ENCODE measurements at places on chromosomes 1 and 21.
A peak's percentile ranks its signal among the peaks of the same experiment; 100 is the strongest.

DNA sequence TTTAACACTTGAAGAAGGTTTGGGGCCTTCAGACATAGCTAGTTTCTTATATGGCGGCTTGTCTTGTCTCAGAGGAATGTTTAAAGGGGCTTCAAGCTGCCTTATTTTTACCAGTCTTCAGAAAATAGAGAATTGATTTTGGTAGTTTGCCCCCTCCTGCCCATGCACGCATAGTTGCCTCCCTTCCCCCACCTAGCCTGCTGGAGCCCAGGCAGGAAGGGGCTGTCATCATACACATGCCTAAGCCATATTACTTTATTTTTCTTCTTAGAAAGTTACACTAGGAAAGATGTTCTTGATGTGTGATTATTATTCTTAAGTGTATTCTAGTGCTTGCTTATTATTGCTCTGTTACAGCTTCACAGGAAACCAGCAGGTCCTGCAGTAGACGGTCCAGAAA, 18.3 kb downstream of the PBX1 start:
- DNase-seq: no peak

DNA sequence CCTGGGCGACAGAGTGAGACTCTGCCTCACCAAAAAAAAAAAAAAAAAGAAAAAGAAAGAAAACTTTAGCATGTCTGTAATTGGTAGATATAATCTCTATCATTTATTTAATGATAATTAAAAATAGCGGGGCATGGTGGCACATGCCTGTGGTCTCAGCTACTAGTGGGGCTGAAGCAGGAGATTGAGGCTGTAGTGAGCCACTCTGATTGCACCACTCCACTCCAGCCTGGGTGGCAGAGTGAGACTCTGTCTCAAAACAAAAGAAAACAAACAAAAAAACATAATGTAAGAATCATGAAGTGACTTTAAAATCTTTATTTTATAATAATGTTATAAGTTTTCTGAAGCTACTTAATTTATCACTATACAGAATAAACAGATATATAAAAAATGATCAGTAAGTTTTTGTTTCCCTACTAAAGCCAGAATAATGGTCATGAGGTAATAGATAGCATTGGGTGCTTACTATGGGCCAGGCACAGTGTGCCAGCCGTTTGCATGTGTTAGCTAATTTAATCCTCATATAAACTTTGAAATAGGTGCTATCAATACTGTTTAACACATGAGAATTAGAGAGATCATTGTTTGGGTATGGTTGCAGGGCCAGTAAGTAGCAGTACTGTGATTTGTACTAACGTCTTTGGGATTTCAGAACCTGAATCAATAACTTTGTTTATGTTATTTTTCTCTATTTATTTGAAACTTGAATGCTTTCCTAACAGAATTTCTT, 23.8 kb downstream of the CLIC4 start:
- no peak for DNase-seq

GRCh38 chr1:164617377-164618201, 58.6 kb downstream of the PBX1 start:
- peak; percentile 28 for DNase-seq

DNA sequence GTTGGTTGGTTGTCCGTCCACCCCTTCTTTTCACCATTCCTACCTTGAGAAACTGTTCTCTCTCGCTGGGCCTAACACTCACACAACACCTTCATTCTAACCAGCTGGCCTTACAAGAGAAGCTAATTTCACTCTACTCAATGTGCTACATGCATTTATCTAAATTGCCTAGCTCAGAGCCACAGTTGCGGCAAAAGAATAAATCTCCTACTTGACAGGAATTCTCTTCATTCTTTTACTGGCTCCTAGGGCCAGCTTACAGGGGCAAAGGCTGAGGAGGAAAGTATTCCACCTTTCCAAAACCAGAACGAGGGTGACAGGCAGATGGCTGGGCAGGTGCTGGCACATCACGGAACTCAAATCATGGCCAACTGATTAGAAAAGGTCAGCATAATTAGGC, 6.5 kb downstream of the F3 start:
- no peak for DNase-seq

- no peak for DNase-seq
Observed at GRCh38 chr1:185896863-185897262, 162.7 kb downstream of the HMCN1 start.

GRCh38 chr1:228794173-228794572, 58.9 kb downstream of the RHOU start:
- no peak for DNase-seq
